Activated CD4-positive, alpha-beta T cell treated with anti-CD3 and anti-CD28 coated beads for 1 hour (primary cell): ENCODE measurements at places on chromosomes 3 and 15.

DNA sequence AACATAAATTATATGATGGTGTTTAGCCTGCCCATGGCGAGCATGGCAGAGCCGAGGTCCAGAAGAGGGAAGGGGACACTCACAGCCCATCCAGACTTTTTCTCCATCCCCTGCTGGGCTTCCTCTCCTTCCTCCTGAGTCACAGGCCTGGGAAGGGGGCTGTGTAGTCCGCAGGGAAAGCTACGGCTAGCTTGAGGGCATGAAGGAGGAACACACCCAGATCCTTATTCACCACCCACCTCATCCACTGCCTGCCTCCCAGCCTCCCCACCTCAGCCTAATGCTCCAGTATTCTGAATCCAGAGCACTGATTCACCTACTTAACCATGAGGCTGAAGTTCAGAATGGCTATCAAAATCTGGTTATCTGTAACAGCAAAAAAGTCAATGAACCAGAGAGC is 97.8 kb downstream of the OXNAD1 start:
- no peak for DNase-seq

DNA sequence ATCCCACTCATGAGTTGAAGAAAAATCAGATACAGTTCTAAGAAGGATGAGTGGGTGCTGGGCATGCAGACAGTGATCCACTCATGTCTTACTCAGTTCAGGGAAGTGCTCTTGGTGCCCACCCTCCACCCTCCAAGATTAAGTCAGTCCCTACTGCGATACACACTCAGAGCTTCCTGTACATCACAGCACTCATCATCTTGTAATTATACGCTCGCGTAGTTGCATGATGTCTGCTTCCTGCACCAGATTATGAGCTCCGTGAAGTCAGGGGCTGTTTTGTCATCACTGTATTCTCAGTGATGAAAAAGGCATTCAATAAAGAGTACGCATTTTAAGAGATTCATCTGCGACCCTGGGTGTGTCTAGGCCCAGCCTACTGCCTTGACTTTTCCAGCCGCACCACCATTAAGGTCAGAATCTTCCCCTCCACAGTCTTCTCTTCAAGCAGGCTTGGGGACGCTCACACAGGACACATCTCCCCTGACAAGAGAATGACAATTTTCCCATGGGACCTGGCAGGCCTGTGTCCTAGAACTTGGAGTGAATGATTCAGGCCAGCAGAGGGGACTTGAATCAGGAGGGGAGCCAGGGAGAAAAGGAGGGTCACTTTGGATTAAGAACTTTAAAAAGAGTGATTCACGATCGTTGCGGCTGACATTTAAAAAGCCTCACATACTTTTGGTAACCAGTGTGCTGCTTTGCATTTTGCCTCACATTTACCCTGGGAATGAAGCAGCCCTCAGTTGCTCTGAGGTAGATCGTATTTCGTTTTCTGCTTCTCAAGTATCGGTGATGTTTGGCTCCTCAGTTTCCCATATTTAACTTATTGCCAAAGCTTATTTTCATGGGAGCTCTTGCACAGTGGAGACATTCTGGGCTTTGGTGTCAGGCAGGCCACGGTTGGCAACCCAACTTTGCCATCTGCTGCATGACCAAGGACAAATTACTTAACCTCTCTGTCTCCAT is 7.9 kb upstream of the PDE8A start:
- DNase-seq: no peak

DNA sequence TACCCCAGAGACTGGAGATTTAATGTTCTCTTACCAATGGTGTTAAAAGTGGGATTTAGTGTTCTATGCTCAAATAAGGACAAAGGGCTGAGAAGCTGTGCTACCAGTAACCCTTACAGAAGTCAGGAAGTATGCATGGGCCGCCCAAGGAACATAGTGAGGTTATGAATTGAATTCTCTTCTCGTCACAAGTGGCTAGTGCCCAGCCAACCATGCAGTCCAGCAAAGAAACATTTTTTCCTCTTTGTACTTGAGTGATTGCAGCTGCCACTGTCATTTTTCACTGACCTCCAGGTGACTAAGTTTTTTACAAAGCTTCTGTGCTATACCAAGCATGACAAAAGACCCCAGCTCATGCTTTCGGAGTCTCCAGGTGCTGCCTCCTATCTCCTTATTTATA is 110.6 kb upstream of the DCBLD2 start:
- no peak for DNase-seq

DNA sequence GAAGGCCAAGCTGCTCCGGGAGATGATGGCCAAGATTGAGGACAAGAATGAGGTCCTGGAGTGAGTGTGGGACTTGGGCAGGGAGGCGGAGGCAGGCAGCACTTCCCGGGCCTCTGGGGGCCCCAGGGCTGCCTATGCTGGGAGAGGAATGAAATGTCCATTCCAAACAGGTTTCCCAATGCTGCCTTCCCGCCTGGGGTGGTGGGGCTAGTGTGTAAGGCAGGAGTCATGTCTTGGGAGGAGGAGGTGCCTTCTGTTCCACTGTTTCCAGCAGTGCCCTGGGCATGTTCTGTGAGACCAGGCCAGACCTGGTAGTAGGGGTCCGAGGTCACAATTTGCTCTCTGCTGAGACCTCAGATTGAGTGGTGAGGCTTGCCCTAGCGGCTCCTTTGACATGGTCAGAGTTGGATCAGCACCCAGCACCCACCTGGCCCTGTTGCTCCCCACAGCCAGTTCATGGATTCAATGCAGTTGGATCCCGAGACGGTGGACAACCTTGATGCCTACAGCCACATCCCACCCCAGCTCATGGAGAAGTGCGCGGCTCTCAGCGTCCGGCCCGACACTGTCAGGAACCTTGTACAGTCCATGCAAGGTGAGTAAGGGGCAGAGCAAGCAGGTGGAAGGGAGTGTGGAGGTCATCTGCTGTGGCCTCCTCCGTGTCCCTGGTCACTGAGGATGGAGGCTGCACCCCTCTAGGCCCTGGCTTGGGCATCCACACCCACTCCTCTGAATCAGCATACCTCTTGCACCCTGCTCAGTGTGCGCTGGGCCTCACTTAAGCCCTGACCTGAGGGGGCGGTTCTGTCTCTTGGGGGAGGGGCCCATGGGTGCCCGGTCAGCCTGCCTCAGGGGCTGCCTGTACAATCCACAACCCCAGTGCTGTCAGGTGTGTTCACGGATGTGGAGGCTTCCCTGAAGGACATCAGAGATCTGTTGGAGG is 27.3 kb downstream of the PTPN23 start:
- no peak for DNase-seq

DNA sequence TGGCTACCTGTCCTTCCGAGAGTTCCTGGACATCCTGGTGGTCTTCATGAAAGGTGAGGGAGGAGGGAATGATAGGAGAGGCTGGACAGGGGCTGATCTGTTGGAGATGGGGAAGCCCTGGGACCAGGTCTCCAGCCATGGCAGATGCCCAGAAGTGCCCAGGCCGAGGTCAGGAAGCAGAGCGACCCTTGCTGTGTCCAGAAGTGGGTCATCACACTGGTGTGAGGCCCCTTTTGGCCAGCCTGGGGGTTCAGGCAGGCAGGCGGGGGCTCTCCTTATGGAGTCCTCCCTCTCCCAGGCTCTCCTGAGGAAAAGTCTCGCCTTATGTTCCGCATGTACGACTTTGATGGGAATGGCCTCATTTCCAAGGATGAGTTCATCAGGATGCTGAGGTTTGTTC is 17.8 kb downstream of the DUOX1 start:
- DNase-seq: no peak

GRCh38 chr3:171531716-171532115 is 71.5 kb upstream of the TNIK start:
- DNase-seq: no peak

DNA sequence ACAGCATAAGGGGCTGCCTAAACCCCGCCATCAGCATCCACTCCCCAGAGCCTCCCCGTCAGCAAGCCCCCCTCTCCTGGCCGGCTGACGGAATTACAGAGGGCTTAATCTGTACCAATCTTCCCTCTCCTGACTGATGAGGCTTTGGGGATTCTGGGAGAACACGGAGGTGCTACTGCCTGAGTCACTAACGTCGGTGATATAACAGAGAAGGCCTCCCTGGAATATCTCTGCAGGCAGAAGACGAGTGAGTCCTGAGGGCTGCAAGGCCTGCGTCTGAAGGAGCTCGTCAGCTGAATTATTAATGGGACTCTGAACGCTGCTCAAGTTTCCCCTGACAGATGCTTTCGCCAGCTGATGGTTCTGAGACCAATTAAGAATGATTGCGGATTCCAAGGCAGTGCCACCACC is 147.7 kb downstream of the XXYLT1 start:
- DNase-seq: no peak

DNA sequence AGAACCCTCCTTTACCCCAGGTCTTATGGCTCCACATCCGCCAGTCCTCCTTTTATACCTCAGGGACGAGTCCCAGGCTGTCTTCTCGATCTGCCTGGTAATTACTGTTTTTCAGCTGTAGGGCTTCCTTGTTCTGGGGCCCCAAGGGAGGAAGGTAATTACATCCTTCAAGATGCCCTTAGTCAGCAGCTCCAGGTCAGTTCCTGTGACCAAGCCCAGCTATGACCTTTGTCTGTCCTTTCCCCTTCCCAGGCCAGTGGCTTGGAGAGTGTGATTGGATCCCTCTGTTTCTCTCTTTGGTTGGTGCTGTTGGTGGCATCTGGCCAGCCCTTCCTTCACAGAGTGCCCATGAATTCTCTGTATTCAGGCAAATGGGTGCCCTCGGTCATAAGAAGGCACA is 92.6 kb downstream of the AAGAB start:
- no peak for DNase-seq

GRCh38 chr3:127063916-127064315 is 81.0 kb downstream of the PLXNA1 start:
- DNase-seq: no peak

DNA sequence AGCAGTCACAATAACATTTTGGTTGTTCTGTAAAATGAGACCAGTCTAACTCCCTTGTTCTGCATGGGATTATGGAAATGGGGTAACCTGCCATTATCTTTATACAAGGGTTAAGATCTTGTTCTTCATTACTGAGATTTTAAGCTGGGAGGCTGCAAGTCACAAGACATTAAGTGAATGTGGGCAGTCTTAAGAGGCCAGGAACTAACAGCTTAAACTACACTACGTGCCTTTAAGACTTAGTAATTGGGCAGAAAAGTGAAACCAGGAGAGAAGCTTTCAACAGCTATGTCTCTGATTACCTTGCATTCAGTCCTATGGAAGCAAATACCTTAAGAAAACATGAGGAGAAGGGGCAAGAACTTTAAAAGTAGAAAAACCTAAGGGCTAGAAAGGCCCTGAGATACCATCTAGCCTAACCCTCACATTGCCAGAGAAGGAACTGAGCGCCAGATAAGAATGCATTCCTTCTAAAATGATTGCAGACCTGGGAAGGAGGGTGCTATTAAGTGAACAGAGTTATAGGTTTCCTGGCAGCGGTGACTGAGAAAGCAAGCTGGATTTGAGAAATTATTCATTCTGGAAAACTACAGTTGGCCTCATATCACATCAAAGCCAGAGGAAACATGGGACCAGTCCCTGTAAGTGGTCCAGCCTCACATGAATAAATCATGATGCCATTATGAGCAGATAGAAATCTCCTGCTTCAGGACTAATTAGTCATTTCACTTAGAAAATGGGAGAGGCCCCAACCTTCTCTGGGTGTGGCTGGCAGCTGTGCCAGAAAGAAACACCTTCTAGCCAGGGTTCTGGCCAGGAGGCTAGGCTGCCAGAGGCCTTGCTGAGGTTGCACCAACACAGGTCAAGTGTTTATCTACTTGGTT is 32.9 kb downstream of the DAPK2 start:
- DNase-seq: no peak

DNA sequence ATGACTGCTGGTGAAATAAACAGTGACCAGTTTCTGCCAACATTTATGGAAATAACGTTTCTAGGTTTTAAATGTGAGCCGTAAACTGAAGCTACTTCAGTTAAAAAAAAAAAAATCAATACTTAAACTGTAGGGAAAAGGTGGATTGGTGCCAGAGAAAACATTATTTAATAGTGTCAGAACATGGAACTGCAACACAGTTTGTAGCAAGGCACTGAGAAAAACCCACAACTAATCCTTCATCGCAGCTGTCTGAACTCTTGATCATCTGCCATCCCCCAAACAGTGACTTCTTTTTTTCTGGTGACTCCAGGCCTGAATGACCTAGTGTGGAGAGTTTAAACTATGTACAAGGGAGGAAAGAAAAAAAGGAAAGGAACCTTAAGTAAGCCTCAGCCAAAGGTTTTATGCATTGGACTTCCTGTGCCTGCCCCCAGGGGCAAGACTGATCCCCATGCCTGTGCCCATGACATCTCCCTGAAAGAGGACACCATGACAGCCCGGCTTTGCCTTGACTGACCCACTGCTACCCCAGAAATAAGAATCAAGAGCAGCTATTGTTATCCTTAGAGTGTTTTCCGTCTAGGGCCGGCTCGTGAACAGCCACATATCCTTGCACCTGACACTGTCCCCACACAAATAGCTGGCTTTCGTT is 33.1 kb downstream of the CRTAP start:
- no peak for DNase-seq

GRCh38 chr15:47432826-47433225 is 284.5 kb upstream of the SEMA6D start:
- DNase-seq: no peak

DNA sequence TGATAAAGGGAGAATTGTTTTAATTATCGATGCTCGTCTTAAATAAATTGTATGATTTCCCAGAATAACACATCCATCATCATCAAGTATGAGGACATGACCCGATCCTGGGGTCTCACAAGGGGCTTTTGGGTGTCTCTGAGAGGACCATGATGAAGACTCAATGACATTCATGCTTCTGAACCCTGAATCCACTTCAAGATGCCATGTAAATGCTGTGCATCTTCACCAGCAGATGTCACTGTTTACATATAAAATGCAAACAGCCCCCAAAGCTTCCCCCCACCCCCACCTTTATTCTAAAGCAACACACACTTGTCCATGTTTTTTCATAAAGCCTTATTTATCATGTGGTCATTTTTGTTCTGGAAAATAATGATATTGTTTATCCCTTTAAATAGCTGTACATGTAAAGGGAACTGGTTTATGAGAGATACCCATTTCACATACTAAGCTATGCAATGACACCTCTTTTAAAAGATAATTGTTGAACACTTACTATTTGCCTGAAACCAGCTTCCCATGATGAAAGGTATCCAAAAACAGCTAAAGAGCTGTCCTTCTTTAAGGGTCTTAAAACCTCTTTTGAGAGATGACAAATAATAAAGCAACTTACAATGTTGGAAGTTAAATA is 69.7 kb upstream of the UBE3A start:
- DNase-seq: no peak

DNA sequence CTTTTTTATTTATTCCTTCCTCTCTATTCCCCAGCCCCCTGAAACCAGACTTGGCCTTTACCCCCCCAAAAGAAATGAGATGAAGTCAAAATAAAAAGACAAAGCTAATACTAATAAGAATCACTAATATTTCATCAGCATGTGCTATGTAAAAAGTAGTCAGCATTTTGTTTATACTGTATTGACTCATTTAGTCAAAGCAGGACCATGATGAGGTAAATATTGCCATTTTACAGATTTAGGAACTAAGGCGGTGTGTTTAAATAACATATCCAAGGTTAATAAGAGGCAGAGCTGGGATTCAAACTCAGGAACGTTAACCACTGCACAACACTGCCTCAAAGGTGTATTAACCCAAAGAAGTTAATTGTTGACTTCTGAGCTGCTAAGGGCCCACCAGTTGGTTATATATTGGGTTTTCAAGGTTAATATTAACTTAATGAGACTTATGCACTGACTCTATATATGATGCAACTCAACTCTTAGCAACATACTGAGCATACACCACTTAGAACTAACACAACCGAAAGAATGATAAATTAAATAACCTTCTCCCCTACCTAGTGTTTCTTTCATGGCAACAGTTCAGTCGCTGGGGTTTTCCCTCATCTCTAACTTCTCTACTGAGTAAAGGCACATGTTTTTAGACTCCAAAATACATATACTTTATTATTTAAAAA is 34.7 kb downstream of the FOXP1 start:
- no peak for DNase-seq
